BJ (cell line): ENCODE measurements at places on chromosomes 2 and 18. TPM values are rescaled to one million over a fixed set of nuclear protein-coding genes. Genes with fewer than 3 reads are reported as not detected.

CDKL4 gene
- not detected in 2 replicates for polyA plus RNA-seq

DNA sequence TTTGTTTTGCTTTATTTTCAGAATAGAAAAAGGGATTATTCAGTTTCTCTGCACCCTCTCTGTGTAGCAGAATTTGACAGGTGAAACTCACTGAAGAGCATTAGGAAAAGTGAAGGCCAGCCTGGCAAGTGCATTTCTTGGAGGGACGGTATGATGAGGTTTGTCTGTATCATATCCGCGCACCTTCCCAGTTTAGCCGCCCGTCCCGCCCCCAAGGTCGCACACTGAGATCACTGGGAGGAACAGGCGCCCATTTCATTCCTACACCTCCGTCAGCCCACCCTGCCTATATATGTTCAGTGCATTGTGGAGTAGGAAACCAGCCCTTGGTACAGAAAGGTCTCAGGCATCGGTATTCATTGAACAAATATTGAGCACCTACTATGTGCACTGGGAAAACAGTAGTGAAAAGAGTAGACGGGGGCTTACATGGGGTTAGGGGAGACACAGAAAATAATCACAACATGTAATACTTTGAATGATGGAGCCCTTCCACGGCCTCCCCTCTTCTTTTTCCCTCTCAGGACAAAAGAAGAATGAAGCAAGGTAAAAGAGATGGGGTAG lies 678 bp upstream of the FECH start:
- no peak for DNase-seq

DARS1 gene
- 44.0 and 88.9 TPM in 2 replicates for polyA plus RNA-seq

DNA sequence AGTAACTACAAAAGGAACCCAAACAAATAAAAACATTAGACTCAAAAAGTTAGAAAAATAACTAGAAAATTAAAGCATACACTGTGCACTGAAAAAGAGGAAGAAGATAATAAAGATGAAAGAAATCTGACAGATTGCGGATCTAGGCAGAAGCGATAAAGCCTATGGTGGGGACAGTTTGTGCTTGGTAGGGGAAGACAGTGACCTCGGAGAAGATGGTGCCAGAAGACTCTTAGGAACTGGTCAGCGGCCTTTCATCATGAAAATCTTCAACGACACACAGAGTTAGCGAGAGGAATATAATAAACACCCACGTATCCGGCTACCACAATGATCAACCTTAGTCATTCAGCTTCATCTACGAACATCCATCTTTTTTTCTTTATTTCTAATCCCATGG lies 180.5 kb downstream of the HDAC4 start:
- no peak for DNase-seq

- DNase-seq, result no peak
Measured at GRCh38 chr2:3466482-3466863, 52.9 kb downstream of the ADI1 start.

DNA sequence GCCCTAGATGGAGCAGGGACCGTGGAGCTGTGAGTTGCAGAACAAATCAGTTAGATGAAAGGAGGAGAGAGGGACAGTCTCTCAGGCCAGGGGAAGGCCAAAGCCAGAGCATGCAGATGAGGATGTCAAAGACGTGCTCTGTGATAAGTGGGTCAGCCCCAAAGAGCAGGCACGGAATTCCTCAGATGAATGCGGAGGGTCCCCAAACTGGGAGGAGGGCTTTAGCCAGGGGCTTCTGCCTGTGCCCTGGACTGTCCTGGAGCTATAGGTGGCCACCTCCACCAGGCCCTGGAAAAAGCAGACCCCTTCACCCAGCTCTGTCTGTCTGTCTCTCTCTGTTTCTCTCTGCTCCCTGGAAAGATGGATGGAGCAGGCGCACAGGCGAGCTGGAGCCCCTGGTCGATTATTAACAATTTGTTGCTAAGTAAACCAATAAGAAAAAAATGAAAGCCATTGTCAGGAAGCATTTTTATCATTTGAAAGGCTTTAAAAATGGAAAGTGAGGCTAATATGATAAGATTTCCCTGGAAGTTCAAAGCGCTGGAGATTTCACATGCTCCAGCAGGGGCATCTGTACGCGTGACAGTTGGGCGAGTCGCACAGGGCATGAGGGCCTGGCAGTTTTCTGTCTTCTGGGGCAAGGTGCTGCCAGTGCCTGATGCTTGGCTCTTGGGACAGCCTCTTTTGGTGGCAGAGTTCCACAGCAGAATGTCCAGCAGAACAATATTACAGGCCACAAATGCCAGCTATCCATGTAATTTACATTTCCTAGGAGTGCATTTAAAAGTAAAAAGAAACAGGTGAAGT lies 241.0 kb downstream of the GLI2 start:
- DNase-seq, result no peak

DNA sequence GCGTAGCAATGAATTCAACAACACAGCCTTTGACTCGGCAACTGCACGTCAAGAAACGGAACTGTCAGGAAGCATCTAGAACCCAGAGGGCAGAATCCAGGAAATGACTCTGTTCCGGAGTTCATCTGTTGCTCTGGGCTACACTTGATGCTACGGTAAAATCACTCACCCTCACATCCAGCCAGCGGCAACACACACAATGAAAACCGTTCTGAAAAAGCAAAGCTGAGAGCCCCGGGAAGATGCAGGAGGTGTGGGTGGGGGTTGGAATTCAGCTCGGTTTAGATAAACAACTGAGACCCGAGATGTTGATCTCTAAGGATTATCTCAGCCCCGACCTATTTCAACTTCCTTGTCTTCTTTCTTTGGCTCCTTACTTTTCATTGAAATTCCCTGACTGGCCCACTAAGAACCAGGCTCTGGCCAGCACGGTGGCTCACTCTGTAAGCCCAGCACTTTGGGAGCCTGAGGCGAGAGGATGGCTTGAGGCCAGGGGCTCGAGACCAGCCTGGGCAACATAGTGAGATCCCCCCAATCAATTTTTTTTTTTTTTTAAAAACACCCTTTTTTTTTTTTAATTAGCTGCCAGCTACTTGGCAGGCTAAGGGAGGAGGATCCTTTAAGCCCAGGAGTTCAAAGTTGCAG lies 13.3 kb upstream of the RAB17 start:
- DNase-seq, result no peak

DNA sequence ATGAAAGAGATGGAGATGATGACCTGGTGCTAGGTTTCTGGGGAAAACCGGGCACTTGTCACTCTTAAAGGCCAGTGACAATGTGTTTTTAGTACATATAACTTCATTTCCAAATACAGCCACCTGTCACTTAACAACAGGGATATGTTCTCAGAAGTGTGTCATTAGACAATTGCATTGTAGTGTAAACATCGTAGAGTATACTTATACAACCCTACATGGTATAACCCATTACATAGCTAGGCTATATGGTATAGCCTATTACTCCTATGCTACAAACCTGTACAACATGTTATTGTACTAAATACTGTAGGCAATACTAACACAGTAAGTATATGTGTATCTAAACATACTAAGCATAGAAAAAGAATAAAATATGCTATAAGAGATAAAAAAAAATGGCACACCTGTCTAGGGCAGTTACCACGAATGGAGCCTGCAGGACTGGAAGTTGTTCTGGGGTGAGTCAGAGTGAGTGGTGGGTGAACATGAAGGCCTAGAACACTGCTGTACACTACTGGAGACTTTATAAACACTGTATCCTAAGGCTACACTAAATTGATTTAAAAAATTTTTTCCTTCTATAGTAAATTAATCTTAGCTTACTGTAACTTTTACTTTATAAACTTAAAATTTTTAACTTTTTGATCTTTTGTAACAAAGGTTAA lies 123.2 kb downstream of the THADA start:
- no peak for DNase-seq
